ENCODE measurements at places on chromosomes 6 and 20.

DNA sequence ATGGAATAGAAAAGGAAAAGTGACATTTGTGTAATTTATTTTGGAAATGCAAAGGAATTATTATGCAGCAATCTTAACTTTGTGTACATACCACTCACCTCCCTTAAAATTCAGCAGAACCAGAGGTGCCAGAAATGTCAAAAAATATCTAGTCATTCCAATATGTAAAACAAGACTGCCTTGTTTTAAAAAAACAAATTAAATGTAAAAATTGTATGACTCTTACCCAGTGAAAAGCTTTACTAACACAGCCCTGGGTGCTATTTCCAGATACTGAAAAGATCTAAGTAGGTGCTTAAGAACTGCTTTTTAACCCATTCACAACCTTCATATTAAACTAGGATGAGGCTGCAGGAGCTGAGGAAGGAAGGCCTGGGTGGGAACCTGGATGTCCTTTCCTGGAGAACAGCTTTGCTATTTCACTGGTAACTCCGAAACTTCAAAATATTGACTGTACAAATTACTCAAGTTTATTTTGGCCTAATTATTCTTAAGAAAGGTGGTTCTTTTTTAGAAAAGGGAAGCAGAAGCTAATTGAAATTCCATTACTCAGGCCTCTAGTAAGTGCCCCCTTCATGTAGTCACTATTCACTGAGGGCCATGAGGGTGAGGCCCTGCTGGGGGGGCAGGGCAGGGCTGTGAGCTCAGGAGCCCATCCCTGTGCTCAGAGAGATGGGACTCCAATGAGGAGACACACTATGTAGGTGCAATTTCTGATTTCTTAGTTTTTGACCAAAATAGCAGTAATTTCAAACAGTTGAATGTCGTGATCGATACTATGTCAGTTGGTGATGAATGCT, 139.6 kb downstream of the MAP3K4 start:
- DNase-seq = no peak

DNA sequence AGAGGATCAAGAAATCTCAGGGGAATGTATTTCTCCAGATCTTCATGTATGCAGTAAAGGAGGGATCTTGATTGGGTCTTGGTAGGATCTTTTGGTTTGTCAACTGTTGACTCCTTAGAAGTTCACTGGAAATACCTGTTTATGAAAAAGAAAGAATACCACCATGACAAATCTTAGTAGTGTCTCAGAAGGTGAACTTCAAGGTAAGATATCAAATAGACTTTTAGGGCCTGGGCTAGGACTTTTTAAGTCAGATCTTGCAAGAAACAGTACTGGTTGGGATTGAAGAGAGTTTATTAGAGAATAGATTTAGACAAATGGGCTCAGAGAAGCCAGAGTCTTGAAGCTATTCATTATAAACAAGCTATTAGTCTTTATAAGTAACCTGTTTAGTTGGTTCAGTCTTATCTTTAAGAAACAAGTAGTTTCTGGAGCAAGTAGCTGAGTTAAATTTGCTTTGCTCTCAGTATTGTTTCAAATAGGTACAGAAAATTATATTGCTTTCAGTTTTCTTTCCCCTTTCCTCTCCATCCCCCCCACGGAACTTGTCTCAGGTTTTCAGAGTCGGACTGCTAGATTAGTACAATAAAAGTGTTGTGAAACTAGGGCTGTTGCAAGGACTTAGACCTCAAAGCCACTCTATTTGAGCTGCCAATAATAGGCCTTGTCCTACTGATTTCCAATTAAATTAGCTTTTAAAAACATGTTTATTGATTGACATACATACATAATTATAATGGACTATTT, 529.1 kb upstream of the CITED2 start:
- DNase-seq = no peak

- no peak for DNase-seq
Measured at GRCh38 chr6:126446248-126446647, 106.3 kb downstream of the CENPW start.

GRCh38 chr6:23589811-23590210, 536.2 kb upstream of the NRSN1 start:
- no peak for DNase-seq

GRCh38 chr6:125170376-125170775, 16.8 kb downstream of the TPD52L1 start:
- DNase-seq = no peak
